Activated CD4-positive, alpha-beta T cell treated with anti-CD3 and anti-CD28 coated beads, Interleukin-2, amount 50 U/mL, for 48 hours (primary cell): ENCODE measurements at places on chromosomes 4 and X.

DNA sequence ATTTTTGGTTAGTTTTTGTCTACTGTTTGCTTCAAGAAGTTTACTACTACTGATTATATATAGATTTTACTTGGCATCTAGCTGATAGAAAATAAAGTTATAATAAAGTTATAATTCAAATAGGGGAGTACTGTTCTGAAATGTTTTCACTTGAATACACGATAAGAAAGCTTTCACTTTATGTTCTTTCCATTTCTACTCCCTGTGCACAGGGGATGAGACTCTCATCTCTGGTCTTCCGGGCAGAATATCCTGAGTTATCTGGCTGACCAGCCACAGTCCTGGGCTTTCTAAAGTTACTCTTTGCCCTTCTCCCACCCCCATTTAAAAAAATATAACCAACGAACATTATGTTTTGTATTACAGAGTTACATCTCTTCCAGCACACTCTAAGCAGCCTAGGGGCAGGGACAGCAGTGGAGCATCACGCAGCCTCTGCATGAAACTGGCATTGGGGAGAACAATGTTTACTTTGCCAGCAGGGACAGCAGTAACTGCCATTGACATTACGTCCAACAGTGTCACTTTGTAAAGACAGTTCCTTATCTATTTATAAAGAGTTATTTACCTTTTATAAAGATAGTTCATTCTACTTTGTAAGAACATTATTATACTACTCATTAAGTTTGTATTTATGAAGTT, 64.3 kb downstream of the METTL14 start:
- DNase-seq: no peak

- no peak for DNase-seq
These were observed 470.8 kb downstream of the NKX6-1 start for GRCh38 chr4:84028340-84028739.

DNA sequence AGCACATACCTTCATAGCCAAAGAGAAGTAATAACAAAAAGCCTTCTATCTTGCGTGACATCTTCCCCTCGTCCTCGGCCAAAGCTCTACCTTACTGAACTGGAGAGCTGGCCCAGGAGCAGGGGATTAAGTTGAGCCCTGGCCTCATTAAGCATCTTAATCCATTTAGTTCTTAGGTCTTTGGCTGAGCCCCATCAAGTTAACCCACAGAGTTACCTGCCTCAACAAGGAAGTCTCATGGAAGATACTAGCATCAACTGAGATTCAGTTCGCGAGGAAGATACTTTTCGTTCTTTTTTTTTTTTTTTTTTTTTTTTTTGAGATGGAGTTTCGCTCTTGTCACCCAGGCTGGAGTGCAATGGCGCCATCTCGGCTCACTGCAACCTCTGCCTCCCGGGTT, at the start of gene RS1:
Gene RS1, minus strand, starts transcription at position 101 of the 400 bp plus-strand sequence. Its CDS starts 40 bp downstream, at position 61.
- DNase-seq: no peak

DNA sequence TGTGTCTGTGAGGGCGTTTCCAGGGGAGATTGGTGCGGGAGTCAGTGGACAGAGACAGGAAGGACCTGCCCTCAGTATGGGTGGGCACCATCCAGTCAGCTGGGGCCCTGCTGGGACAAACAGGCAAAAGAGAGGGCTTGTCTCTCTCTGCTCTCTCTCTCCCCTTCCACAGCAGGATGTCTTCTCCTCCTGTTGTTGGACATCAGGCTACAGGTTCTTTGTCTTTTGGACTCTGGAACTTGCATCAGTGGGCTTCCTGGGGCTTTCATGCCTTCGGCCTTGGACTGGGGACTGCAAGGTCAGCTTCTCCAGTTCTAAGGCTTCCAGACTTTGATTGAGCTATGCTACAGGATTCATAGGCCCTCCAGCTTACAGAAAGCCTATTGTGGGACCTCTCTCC, 59.6 kb downstream of the ADGRA3 start:
- no peak for DNase-seq

DNA sequence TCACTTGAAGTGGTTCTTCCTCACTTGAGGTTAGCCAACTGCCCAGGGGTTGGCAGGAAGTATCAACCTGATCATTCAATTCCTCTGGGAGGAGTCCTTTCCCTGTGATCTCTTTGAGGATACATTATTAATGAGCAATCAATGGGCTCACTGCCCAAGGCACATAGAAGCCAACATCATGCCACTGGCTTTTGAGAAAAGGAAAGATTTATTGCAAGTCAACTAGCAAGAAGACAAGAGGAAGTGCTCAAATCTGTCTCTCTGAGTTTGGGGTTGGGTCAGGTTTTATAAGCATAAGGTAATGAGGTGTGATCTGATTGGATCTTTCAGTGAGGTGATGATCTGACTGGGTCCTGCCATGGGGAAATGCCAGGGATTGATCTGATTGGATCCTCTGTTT, 39.6 kb downstream of the FGFBP1 start:
- DNase-seq: no peak

GRCh38 chr4:86967073-86967472, 32.3 kb downstream of the AFF1 start:
- no peak for DNase-seq

DNA sequence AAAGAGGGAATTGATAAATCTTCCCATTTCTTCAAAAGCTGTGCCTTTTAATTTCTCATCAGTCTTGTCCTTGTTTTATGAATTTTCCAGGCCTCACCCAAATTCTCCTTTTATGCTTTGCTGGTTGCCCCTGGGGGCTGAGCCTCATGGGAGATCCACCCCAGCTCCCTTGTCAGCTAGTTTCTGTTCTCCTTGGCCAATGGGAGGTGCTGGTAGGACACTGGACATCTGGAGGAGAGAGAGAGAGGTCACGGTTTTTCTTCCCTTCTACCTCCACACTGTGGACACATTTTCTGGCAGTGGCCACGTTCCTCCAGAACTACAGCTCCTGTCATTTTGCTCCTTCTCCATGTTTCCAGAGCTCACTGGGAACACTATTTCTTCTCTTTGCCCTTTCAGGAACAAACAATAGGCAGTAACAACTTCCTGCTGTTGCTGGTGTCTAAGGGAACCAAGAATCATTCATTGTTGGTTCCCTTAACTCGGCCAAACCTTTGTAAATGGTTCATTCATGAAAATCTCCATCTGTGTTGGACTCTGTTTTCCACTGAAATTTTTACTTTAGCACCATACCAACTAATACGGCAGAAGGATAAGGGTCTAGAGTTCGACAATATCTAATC, 334.5 kb downstream of the GPAT3 start:
- no peak for DNase-seq

- DNase-seq: no peak
These were observed 1492.2 kb upstream of the TENM3 start for GRCh38 chr4:180751009-180751408.

DNA sequence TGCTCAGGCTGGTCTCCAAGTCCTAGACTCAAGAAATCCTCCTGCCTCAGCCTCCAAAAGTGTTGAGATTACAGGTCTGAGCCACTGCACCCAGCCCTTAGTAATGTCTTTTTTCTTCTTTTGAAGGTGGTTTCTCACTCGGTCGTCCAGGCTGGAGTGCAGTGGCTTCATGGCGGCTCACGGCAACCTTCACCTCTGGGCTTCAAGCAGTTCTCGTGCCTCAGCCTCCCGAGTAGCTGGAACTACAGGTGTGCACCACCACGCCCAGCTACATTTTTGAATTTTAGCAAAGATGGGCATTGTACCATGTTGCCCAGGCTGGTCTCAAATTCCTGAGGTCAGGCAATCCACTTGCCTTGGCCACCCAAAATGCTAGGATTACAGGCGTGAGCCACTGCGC, 32.3 kb upstream of the ASMTL start:
- no peak for DNase-seq

DNA sequence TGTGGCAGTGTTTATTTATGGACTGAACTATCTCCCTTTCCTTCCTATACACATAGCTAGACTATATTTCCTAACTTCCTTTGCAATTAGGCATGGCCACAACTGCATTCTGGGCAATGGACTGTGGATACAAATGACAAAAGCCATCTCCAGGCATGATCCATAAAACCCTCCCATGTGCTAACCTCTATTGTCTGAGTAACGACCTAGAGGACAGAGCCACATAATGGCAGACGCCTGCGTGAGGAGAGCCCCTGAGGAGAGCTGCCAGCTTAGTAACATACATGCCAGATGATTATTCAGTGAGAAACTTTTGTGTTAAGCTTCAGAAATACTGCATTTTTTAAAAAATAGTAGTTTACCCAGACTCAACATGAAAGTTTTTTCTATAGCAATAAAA, 142.9 kb downstream of the ADGRA3 start:
- no peak for DNase-seq

GRCh38 chr4:119268466-119268865, 53.5 kb downstream of the FABP2 start:
- no peak for DNase-seq

GRCh38 chr4:76943129-76943620, 6.4 kb upstream of the SEPTIN11 start:
- DNase-seq: no peak

GRCh38 chr4:168151327-168151726, 59.0 kb downstream of the ANXA10 start:
- DNase-seq: no peak

DNA sequence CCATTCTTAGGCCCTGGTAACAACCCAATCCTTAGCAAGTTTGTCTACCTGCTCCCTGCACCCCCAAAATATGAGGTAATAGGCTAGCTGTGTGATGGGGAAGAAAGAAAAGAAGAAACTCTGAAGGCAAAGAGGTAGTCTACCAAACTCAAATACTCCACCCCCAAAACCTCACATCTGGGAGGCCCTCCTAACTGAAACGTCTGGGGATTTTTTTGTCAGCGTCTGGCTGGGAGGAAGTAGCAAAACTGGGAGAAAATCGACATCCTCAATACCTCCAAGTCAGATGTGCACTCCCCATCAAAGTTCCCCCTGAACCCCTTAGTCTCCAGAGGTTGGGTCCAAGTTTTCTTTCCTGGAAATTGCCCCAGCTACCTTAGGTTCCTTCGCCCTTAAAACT, 1.0 kb downstream of the LAMP2 start:
- DNase-seq: no peak

- no peak for DNase-seq
These were observed 717.3 kb upstream of the ACTRT1 start for GRCh38 chrX:128769495-128769894.

DNA sequence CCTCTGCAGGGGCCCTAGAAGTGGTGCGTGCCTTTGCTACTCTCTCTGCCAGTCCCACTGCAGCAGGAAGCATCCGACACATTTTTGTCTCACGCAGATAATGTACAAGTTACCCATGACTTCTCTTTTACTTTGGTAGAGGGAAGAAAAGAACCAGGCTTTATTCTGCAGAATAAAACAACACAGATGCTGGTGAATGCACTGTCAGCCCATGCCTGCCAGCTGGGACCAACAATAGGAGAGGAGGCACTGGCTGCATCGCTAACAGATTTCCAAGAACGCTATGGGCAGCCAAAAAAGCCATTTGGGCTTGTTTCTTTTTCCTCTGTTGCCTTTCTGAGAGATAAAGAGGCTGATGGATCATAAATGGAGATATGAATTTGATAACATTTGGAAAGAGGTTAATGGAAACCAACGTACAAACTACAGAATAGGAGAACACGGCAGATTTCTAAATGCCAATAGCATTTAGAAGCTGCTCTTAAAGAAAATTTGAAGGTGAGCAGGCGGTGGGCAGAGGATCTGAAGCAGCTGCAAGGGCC, 47.5 kb upstream of the IGFBP7 start:
- DNase-seq: no peak

GRCh38 chr4:107987916-107988762, 1.6 kb upstream of the HADH start:
- no peak for DNase-seq

DNA sequence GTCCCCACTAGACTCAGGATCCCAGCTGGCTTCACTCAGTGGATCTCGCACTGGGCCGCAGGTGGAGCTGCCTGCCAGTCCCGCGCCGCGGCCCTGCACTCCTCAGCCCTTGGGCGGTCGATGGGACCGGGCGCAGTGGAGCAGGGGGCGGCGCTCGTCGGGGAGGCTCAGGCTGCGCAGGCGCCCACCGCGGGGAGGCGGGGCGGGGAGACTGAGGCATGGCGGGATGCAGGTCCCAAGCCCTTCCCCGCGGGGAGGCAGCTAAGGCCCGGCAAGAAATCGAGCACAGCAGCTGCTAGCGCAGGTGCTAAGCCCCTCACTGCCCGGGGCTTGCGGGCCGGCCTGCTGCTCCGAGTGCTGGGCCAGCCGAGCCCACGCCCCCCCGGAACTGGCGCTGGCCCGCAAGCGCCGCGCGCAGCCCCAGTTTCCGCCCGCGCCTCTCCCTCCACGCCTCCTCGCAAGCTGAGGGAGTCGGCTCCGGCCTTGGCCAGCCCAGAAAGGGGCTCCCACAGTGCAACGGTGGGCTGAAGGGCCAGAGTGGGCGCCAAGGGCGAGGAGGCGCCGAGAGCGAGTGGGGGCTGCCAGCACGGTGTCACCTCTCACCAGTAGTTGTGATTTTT, 1038.0 kb downstream of the PCDH19 start:
- no peak for DNase-seq
